ENCODE measurements at places on chromosomes 12 and 14.

GRCh38 chr12:12734561-12735071 lies 17.4 kb downstream of the CDKN1B start:
- no peak for DNase-seq

DNA sequence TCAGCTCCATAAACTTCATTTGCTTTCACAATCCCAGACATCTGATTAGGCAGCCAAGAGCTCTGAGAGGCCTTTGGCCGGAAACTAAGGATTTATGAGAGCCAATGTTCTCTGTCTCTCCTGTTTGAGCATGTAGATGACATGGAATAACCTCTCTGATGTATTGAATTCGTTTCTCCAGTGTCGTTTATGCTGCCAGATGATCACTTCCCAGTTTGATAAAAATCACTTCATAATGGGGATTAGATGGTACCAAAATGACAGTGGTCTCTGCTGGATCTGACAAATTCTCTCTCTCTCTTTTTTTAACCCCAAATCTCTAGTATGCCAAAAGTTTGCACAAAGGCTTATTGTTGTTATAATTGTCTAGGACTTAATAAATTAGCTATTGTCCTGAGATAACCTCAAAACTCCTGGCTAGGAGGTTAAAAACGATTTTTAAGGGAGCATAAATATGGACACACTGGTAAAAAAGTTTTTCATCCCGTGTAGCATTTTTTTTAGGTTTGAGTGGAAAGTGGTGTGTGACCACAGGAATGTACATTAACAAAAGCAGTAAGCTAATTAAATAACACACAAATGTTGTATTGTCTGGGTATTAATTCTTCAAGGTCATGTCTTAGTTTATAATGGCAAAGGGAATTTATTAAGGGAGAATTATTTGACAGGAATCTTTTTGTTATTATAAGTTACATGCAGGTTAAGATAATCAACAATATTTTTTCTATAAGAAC lies 82.6 kb upstream of the USP44 start:
- DNase-seq: peak; percentile 33

GRCh38 chr12:67427336-67427735 lies 158.2 kb downstream of the CAND1 start:
- no peak for DNase-seq

DNA sequence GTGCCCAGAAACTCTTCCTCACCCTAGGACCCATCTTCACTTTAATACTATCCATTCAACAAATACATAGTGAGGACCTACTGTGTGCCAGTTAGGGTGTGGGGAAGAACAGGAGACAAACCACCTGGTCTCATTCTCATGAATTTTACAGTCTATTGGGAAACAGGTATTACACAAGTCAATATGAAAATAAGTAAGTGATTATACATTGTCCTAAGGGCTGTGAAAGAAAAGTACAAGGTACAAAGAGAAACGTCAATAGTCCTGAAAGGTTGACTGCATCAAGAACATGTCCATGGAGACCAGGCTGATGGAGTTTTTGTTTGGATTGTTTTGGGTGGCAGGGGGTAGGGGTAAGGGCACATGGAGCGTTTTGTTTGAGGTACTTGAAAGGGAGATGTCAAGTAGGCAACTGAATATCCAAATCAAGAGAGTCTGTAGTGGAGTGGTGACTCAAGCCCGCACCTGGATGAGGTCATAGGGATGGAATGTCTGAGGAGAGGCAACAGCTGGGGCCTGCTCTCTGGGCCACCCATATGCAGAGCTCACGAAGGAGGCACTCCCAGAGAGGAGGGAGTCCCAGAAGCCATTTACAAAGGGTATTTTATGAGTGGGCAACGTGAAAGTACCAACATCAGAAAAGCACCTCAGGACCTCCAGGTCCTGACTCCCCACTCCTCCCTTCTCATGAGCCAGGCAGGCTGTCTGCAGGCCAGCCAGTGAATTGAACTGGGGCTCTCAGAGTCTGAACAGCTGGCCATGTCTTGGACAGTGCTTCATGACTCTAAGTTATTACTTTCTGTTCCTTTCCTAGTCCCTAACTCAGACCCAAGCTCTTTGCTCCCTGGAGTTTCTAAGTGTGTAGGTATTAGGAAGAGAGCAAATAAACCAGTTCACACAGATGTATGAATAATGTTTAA lies 272.0 kb downstream of the ZFP36L1 start:
- peak; percentile 88 for DNase-seq

- DNase-seq: no peak
These were observed 28.6 kb upstream of the HSP90B1 start for GRCh38 chr12:103901518-103902173.

GRCh38 chr12:24947541-24948419 lies 1.1 kb downstream of the BCAT1 start:
- no peak for DNase-seq

All from hepatocyte (in vitro differentiated cells).